ENCODE measurements at places on chromosomes 1 and 21.

GRCh38 chr1:243725846-243726245, 124.2 kb downstream of the AKT3 start:
- no peak for DNase-seq

- DNase-seq, result no peak
These were observed 10.8 kb upstream of the LSM10 start for GRCh38 chr1:36408479-36408878.

DNA sequence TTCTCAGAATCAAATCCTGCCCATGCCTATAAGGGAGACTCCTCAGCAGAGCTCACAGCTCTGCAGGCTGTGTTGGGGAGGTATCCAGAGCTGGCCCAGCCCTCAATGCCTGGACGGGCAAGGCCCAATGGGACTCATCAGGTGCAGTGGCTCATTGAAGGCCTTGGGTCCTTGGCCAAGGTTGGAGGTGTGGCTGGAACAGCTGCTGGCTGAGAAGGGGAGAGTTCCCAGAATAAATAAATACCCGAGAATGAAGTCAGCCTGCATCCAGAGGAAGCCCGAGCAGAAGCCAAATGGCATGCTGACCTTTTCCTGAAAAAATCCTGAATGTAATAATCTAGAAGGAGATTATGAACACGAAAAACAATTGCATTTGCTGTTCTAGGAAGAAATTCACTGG, 25.2 kb upstream of the IKBKE start:
- DNase-seq, result no peak

GRCh38 chr1:47192458-47193384, 2.9 kb upstream of the PDZK1IP1 start:
- DNase-seq, result peak; percentile 36

- no peak for DNase-seq
These were observed 107.4 kb upstream of the SERBP1 start for GRCh38 chr1:67537667-67538018.

DNA sequence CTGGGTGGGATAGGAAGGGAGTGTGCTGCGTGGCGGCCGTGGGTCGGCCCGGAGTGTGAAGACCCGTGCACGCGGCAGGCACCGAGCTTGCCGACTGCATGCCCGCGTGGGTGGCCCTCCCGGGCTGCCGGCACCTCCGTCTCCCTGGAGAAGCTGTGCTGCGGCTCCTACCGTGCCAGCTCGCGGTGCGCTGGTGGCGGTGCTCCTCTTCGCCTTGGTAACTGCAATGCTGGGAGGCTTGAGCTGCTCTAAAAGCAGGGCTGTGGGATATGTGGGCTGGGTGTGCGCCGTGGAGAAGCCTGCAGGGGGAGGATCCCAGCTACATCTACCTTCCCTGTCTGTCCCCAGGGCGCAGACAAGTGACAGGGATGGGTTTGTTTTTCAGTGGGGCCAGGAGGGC, 2.4 kb downstream of the GABRD start:
- DNase-seq, result no peak

DNA sequence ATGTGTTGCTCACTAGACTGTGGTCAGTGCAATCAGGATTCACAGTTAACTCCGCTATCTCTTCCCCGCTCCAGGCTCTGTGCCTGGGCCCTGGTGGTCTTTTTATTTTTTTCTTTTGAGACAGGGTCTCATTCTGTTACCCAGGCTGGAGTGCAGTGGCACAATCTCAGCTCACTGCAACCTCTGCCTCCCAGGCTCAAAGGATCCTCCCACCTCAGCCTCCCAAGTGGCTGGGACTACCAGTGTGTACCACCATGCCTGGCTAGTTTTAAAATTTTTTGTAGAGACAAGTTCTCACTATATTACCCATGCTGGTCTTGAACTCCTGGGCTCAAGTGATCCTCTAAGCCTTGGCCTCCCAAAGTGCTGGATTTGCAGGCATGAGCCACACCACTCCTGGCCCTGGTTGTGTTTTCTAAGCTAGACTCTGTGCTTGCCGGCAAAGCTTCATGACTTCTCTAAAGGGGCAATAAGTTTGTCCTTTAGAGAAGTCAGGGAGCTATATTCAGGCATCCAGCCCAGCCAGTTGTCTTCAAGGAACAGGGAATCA, 1.4 kb downstream of the RCSD1 start:
- no peak for DNase-seq

DNA sequence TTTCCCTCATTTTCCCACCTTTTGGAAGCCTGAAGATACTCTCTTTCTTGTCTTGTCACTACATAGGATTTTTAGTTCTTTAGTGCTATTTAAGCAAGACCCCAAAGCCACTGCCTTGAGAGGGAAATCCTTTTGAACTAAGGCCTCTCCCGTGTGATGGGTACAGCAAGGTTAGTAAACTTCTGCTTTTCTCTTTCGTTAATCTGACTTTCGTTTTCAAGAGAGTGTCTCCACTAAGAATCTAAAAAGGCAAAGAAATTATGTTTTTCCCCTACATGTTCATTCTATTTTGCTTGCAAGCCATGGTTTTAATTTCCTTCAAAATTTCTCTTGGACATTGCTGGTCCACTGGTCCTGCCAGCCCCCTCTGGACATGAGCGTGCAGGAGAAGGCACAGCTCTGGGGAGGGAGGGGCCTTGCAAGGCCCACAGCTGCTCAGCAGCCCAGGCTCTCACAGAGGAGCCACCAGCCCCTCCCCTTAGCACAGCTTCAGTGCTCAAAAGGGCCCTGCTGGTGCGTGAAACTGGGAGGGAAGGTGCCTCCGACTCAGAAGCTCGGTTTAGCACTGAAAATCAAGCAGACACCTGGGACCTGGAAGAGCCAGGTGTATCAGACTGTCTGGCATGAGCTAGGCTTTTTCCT, 210.9 kb upstream of the GALNT2 start:
- DNase-seq, result no peak

GRCh38 chr1:199010933-199011332, 372.1 kb downstream of the PTPRC start:
- DNase-seq, result no peak

DNA sequence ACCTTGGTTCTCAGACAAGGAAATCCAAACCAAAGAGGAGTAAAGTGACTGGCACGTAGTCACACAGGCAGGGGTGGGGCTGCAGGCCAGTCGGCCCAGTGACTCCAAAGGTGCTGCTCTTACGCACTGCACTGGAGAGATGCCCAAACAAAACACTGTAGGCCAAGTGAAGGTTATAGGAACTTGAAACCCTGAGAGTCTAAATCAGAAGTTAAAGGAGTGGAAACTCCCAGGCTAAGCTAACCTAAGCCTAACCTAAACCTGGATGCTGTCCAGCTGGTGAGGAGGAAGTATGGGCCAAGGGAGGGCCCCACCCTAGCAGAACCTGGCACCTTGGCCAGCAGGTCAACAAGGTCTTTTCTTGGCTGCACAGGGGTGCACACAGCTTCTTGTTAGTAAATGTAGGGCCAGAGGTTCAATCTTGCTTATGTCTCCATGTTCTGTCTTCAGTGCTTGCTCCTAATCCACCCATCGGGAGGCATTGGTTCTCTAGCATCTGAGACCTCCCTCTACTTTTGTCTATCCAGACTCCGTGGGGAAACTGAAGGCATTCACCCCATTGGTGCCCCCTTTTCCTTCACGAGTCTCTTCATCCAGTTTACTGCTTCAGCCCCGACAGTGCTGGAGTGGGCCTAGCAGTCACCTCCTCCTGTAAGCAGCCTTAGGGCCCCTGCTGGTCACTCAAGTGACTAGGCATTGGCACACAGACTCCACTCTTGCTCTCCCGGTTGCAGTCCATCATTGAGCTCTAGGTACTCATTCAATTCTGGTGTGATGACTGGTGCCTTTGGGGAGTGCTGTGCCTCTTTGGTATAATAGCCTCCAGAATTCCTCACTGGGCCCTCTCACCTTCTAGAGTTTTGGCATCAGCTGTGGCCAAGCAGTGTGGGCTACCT, 12.9 kb upstream of the TMEM125 start:
- DNase-seq, result no peak

DNA sequence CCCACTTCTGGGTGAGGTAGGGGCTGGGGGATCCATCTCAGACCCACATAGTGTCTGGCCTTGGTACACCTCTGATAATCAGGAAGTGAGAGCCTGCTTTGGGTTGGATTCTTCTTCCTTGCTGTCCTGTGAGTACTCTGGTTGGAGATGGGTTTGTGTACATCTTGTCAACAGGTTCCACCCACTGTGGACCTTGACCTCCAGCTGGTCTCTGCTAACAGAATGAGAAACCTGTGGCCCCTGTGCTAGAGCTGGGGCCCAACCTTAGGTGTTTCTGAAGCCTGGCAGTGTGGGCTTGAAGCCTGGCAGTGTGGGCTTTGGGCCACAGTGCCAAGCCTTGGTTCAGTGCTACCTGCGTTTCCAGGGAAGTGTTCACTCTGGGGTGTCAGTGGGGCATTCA, 2.6 kb downstream of the ZBTB48 start:
- DNase-seq, result no peak

DNA sequence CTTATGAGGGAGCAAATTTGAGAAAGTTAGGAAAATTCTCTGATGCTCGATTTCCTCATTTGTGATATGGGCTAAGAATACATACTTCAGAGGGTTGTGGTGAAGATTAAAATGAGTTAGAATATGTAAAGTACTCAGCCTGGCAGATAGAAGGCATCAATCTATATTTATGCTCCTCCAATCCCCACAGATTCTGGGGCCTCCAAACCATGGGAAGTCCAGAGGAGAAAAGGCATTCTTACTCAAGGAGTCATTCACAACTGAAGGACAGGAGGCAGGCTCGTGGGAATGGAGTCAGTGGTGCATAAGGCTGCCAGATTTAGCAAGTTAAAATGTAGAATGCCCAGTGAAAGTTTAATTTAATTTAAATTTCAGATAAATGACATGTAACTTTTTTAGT, 330.0 kb upstream of the POU3F1 start:
- no peak for DNase-seq

- DNase-seq, result no peak
These were observed 41.2 kb upstream of the ROR1 start for GRCh38 chr1:63732666-63733065.

DNA sequence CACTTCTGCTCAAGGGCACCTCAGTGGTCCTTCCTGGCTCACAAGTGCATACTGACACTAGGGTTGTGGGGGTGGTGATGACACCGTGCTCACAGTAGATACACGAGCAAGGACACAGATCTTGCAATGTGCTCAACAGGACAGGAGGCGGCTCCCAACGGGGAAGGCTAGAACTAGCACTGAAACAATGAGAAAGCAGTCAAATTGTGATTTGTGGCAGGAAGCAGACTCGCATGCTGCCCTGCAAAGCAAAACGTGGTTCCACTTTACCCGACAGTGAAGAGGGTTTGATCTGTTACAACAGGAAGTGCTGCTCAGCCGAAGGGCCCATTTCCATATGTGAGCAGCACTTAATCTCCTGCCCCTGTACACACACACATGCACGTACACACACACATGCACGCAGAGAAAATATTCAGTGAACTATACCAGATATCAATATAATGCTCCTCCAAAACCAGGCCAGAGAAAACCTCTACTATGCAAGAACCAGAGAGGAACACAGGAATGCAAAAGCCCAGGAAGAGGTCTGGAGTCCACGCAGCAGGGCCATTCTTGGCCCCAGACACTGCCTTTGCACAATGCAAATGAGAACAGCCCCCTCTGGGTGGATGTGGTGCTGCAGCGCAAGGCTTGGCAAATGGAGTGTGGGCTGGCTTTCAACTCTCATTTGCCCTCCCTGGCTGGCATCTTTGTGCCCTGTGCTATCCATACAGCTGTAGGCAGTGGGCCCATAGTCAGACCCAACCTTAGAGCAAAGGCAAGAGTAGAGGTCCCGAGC, 47.1 kb downstream of the KANK4 start:
- peak; percentile 3 for DNase-seq

GRCh38 chr21:26686705-26687104, 113.6 kb upstream of the CYYR1 start:
- DNase-seq, result no peak

DNA sequence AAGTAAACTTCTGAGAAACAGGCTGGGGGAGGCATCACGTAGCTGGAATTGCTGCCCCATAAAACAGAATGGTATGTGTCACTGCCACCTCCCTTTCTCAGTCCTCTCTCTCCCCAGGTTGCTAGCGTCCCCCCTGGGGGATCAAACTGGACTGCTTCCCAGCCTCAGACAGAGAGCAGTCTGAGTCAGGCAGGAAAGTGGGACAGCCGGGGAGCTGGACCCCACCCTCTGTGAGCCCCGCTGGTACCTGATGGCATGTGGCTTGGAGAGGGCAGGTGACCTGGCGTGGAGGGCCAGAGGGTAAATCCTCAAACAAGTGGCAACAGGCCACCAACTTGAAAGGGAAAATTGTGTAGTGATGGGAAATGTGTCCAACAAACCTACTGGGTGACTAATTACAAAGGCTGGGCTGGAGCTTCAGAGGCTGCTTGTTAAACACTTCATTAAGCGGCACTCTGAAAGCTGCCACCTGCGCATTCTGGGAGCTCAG, 1.0 kb upstream of the SFN start:
- DNase-seq, result no peak

DNA sequence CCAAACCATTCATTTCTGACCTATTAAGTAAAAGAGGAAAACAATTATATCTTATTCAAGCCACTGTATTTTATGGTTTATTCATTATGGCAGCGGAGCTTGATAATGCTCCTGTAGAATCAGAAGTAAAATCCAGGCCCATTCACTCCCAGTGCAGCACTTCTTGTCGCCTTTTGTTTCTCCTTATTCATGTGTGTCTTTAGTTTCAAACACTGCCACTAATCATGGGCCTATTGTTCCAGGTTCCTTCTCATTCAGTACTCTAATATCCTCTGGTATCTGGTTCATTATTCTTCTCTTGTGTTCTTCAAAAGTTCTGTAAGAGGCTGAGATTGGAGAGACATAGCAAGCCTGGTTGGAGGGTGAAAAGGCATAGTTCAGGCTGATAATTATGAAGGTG, 218.3 kb downstream of the LRRIQ3 start:
- no peak for DNase-seq

DNA sequence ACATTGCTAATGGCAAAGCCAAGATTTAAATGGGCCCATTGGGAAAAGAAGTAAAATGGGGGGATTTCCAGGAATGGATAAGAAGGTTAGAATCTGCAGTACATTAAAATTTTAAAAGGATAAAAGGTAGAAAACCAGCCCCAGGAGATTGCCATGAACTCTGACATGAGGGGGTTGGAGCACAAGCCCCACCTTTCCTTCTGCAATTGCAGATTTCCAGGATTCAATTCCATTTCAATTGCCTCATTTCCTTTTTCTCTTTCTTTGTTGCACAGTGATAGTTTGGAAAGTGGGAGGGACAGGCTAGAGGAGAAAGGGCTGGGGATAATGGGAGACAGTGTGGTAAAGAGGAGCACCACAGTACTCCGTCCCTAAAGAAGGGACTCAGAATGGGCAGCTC, 238.5 kb upstream of the RAB4A start:
- DNase-seq, result no peak

DNA sequence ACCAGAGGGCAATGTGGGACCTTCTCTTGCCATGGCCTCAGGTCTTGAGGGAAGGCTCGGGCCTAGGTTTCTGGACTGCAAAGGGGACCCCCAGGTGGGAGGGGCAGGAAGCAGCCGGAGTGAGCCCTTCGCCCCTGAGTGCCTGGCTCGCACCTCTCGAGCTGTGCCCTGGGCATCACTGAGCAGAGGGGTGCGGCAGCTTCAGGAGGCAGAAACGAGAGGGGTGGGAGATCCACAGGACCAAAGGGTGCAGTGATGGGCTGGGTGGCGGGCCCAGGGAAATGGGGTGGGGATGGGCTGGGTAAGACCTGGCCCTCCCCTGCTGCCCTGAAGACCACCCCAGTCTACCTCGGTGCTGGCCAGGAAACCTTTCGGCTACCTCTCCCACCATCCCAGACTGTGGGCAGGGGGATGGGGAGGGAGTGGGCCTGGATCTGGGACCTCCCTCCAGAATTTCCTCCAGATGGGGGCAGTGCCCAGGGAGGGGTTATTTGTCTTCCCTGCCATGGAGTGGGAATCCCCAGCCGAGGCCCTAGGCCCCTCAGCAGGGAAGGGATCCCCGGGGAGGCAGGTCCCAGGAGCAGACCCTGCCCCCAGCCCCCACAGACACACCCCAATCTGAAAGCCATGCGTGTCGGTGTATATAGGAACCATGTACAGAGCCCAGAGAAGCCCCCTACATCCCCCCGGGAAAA, 21.3 kb downstream of the A3GALT2 start:
- DNase-seq, result no peak
